Iris pigment epithelial cell (primary cell): ENCODE measurements at places on chromosomes 5 and 9.

DNA sequence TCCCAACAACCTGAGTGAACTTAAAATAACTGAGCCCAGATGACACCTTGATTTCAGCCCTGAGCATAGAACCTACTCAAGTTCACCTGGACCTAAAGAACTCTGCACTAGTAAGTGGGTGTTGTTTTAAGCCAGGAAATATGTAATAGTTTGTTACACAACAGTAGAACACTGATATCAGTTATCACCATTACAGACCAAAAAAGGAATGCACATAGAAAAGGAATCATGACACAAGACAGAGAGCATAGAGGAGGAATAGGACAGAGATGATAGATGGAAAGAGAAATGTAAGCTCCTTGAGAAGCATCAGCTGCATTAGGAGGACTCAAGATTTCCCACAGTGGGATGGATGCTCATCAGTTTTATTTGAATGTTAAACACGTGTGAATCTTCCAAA, 1096.9 kb upstream of the SEMA6A start:
- no peak for DNase-seq

- DNase-seq: peak; percentile 34
These were observed 142.9 kb downstream of the SLCO4C1 start for GRCh38 chr5:102153003-102153759.

GRCh38 chr5:109006129-109006528, 258.4 kb downstream of the FER start:
- no peak for DNase-seq

DNA sequence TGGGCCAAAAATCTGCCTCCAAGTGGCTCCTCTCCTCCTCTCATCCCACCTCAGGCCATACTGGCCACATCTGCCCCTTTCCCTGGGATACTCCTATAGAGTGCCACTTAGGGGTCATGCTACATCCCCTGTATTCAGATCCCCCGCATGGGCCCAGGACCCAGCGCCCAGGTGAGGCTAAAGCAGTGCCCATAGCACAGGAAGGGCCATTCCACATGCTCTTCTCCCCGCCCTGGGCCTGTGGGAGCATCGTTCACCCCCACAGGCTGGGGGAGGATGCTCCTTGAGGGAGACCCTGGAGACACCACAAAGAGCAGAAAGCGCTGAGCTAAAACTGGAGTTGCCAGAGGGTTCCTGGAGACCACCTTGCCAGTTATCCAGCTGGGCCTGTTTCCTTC, 52.5 kb upstream of the SLC25A51 start:
- DNase-seq: no peak
